NCI-H2081 treated with DMSO at 0.1 percent for 48 hours (cell line): ENCODE measurements at places on chromosomes 2 and 18.
A peak's percentile ranks its signal among the peaks of the same experiment; 100 is the strongest.

GRCh38 chr2:102753563-102754159 is 8.2 kb upstream of the TMEM182 start:
- no peak for DNase-seq

- no peak for DNase-seq
Measured at GRCh38 chr18:9614401-9615279, at the start of gene PPP4R1. PPP4R1 (minus strand) TSS chr18:9614559; CDS start chr18:9614484, 75 bp downstream.

DNA sequence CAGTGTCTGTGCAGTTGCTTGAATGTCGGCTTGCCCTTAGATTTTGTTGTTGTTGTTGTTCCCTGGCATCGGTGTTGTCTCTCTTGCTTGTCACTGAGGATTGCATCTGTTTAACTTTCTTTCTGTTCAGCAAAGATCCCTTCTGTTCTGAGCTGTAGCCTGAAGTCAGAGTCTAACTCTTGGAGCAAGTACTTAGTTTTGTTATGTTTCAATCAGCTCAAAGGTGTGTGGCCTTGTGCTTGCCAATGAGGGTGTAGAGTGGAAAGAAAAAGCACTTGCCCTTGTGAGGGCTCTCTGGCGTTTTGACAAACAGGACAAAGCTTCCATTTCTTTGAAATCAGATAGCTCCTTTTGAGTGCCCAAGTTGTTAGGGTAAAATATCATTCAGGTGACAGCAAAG is 757.1 kb upstream of the CDH7 start:
- no peak for DNase-seq

DNA sequence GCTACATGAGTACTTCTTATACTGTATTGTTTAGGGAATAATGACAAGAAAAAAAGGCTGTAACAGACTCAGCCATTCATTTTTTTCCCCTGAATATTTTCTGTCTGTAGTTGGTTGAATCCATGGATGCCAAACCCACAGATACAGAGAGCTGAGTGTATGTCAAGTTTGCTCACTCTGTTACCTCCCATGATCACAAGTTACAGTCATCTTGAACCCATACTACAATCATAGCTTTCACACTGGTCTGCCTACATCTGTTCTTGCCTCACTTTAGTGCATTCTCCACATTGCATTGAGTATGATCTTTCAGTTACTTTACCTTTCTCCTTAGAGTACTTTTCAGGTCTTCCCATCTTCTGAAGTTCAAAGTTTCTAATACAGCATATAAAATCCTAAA is 94.0 kb downstream of the BIRC6 start:
- no peak for DNase-seq

DNA sequence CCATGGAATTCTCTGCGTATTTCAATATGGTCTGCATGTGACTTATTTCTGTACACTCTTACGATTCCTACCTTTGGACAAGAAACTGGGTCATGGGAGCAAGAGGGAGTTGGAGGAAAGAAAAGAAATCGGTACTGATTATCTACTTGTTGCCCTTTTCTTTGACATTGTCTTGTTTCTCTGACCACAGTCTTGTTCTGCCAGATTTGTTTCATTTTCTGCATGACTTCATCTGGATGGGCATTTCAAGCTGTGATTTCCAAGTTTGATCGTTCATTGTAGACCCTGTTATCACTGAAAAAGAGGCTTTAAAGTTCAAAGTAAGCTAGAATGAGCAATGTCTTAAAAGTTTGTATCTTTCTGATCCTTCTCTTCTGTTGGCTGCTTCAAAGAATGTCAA is 2186.3 kb upstream of the CELF4 start:
- DNase-seq: no peak

DNA sequence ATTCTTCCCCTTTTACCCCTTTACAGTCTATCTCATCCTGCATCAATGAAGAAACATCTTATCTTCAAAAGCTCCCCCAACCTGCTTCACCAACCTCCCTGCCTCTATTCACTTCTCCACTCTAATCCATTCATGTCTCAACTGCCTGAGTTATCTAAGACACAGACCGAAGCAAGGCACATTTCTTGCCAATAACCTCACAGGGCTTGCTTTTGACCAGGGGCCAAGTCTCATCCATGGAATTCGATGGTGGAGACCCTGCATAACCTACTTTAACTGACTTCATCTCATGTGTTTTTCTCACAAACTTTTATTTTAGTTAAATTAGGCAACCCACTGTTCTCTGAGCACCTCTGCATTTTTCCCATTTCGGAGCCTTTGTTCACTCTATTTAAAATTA is 69.7 kb downstream of the MYCN start:
- DNase-seq: no peak

GRCh38 chr2:170236680-170237047 is 58.7 kb downstream of the MYO3B start:
- peak; percentile 41 for DNase-seq

DNA sequence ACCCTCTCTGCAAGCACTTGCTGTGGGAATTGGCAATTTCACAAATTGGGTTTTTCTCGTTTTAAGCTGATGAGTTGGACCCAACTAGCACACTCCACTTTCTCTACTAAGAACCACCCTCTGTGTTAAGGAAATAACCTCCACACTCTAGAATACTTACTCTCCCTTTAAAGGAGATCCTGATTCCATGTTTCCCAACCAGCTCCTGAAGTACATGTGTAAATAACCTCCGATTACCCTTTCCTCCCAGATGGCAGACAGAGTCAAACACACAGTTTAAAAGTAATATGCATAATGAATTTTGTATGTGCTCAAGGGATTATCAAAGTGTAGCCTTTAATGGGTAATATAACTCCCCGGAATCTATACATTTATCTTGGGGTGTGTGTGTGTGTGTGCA is 171.3 kb upstream of the OSR1 start:
- no peak for DNase-seq

DNA sequence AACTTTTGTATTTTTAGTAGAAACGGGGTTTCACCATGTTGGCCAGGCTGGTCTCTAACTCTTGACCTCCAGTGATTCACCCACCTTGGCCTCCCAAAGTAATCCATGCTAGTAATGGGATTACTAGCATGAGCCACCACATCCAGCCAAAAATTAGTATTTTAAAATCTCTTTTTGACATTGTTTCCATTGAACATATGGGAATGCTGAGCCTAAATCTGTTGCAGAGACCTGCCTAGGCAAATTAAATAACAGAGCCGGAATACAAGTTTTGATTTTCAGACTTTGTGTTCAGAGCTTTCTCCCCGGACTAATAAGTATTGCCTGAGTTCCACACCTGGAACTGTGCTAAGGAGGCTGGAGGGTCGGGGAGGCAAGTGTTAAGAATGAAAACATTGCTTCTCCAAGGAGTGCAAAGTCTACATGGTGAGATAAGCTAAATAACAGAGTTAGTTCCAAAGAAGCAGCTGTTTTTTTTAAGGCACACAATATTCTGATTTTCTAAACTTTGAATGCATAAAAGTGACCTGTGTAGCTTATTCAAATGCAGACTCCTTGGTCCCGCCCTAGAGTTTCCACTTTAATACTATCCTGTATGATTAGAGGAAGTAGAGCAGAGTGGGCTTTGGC is 150.6 kb upstream of the CELF4 start:
- no peak for DNase-seq

DNA sequence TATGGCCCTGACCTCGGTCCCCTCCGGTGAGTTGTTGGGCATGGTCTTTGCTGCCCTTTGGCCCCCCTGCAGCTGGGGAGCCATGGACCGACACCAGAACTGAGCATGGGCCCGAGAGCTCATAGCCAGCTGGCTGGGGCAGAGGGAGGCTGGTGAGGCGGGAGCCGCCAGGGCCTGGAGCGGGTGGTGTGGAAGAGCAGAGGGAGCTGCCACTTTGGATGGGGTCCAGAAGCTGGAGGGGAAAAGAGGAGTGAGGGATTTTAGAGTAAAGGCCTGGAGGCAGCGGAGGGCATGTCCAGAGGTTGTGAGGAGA is 16.5 kb upstream of the CNNM3 start:
- DNase-seq: no peak

- no peak for DNase-seq
Measured at GRCh38 chr18:51867767-51868166, 472.2 kb upstream of the DCC start.

- DNase-seq: no peak
Measured at GRCh38 chr18:43161528-43161927, 46.0 kb upstream of the RIT2 start.

DNA sequence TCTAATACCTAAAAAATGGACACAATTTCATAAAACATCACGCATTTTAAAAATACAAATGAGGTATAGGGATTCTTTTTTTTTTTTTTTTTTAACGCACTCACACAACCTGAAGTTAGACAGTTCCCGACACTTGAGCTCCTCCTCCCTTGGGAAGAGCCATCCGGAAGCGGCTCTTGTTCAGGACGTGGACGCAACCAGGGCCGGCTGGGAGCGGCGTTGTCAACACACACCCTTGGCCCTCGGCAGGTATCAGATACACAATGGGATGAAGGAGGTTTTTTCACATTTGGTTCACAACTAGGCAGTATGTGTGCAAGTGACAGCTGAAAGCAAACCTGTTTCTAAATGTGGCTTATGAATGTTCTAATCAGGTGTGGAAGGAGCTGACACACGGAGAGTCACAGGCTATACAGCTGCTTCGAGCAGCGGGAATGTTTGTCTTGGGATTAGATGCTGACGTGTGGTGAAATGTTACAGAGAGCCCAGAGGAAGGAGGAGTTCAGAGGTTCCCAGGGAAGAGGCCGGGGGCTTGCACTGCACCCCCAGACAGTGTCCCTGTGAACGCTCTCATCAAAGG is 111.1 kb downstream of the PXDN start:
- DNase-seq: no peak

DNA sequence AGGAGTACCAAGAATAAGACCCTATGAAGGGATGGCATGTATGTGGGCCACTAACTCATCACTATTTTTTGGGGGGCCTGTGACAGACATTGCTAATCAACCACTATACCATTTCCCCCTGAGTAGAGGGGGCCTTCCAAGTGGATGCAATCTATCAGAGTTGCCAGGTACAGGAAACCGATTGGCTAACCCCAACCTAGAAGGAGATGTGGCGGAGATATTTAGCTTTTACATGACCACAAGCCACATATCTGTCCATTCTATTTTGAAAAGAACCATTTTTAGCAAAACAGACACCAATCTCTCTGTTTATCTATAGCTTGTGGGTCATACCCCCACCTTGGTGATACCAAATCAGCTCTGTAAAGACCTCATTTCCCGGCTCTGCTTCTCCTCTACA is 51.0 kb downstream of the PAX8 start:
- DNase-seq: no peak

- DNase-seq: no peak
Measured at GRCh38 chr2:227106845-227107759, 56.9 kb downstream of the COL4A4 start.

GRCh38 chr2:6872394-6872793 is 5.2 kb upstream of the RSAD2 start:
- DNase-seq: no peak

DNA sequence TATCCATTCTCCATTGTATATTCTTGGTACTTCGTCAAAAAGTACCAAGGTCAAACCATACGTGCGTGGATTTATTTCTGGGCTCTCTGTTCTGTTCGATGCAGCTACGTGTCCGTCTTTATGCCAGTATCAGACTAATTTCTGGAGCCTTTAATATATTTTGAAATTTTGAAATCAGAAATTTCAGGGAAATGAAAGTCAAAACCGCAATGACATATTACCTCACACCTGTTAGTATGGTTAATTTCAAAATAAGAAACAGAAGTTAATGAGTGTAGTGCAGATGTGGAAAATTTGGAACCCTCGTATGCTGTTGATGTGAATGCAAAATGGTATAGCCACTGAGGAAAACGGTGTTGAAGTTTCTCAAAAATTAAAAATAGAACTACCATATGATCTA is 156.1 kb upstream of the TRIB2 start:
- no peak for DNase-seq

DNA sequence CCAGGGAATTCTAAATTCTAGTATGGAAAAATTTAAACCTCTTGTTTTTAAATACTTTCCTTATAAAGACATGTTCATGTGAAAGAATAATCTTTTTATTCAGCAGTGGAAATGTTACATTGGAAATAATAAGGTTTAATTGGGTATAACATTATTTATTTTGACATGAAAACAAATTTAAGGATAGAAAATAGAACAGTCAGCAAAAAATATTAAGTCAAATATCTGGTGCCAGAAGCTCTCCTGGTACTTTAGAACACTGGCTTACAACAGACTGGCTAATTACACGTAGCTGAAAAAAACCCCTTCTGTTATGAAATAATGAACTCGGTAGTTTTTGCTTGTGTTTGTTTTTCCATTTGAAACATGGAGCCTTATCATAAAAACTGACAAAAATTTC is 447.9 kb downstream of the DSEL start:
- DNase-seq: no peak

GRCh38 chr2:77310416-77310815 is 211.8 kb downstream of the LRRTM4 start:
- DNase-seq: no peak
